ENCODE measurements at places on chromosomes 11 and 22.

DNA sequence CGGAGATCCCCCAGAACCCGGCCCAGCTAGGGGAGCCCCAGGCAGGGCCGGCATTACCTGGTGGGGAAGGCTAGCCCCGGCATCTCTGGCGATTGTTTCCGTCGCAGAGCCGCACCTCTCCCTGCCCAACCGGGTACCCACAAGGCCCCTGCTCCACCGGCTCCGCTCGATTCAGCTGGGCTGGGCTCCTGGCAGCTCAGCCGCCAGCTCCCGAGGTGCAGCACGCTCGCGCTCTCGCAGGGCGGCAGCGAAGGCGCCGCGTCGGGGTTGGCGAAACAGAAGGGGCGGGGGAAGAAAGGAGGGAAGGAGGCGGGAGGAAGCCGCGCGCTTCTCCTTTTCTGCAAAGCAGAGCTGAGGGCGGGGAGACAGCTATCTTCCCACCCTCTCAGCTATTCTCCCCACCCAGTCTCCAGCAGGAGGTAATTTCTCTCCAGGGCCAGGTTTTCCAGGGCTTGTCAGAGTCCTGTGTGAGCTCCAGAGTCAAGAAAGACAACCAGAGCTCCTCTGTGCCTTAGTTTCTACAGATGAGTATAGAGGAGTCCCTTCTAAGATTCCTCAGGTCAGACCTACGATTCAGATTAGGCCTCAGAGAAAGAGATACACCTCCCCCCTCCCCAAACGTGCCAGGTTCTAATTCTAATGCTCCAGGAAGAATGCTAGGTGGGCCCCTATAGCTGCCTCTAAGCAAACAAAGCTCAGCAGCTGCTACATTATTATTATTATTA is 62.0 kb downstream of the PAK1 start:
- DNase-seq = peak; percentile 92

GRCh38 chr22:29810216-29810615 is 27.9 kb downstream of the ASCC2 start:
- DNase-seq = no peak

GRCh38 chr22:49447837-49448236 is 379.8 kb downstream of the BRD1 start:
- no peak for DNase-seq

DNA sequence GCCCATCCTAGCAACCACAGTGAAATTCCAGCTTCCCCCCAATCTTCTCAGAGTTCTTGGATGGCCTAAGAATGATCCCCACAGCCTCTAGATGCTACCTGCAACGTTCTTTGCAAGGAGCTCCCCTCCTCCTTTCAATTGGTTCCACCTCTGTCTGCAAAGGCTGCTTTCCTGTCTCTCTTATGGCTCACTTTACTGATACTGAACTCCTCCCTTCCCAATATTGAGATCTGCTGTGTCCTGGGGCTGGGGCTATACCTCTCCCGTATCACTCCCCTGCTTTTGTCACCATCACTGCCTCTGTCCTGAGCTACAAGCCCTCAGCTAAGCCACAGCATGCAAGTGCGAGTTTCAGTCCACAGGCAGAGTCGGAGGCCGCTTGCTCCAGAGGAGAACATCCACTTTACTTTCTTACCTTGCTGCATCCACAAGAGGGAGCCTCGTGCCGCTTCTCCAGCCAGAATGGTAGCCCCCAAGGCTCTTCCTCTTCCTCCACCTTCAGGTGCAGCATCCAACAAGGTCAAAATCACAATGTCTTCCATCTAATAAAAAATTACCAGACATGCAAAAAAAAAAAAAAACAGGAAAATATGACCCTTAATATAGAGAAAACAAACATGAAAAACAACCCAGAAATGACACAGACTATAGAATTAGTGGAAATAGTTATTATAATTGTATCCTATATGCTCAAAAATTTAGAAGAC is 48.6 kb upstream of the TMEM45B start:
- DNase-seq = no peak

- DNase-seq = no peak
These were observed 59.0 kb downstream of the NCAPD3 start for GRCh38 chr11:134164490-134165370.

- DNase-seq = no peak
These were observed 13.6 kb upstream of the CD3E start for GRCh38 chr11:118290923-118291322.

- DNase-seq = no peak
These were observed 11.9 kb downstream of the SLC25A18 start for GRCh38 chr22:17575151-17575550.

GRCh38 chr22:20509344-20510047 is 2.1 kb downstream of the MED15 start:
- no peak for DNase-seq

DNA sequence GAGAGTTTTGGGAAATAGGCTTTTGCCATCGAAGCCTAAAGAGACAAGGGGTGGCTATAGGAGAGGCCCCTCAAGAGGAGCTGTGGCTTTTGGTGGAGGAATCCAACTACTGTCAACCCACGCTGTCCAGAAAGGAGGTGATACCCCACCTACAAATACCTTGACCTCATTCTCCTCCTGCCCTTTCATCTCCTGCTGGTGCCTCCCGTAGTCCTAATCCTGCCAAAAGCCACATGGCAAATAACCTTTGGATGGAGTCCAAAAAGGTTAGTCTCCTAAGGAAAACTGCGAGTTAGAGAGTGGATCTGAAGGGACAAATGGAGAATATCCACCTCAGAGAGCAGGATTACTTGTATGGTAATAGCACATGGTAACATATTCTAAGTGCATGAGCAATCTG is 112.7 kb downstream of the PDE3B start:
- no peak for DNase-seq

GRCh38 chr11:2460540-2461252 is 15.9 kb downstream of the KCNQ1 start:
- DNase-seq = no peak

- no peak for DNase-seq
These were observed 10.3 kb downstream of the CD5 start for GRCh38 chr11:61112575-61112974.

- no peak for DNase-seq
These were observed 255.1 kb downstream of the DCDC1 start for GRCh38 chr11:31114442-31114841.

DNA sequence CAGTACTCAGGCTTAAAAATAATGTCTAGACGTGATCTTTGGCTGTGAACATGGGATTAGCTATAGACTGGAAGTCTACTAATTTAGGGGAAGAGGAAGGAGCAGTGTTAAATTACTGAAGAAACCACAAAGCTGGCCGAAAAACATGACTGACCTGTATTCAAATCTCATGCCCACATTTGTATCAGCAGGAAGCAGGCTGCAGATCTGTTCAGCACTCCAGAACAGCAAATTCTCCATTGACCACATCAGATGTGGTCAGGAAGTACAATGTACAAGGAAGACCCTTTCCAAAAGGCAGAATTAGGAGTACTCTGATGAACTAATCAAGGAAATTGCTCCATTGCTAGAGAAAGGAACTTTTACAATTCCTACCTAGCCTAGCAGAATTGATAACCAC is 31.7 kb downstream of the DCDC1 start:
- DNase-seq = no peak

- no peak for DNase-seq
These were observed 20.2 kb downstream of the SPATA19 start for GRCh38 chr11:133825156-133825555.

DNA sequence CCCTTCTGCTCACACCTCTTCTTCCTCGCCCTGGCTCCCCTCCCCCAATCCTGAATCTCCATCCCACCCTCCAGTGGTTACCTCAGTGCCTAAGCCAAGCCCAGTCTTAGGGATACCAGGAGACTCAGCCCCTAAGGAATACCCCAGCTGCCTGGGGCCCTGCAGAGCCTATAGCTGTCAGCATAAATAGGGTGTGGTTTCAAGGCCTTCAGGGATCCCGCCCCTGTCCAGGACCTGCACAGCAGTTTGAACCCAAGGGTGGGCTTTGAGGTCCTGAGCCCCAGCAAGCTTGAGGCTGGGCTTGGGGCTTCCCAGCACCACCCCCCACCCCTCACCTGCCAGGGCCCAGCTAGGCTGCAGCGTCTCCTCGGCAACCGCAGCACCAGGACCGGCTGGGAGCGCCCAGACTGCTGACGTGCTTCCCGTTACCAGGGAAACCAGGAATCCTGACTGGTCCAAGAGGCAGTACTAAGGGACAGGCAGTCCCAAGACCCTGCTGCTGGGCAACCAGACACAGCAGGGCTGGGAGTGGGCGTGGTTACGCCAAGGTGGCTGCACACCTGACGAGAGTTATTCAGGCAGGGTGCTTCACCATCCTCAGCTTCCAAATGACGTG is 13.7 kb downstream of the APBB1 start:
- DNase-seq = no peak

DNA sequence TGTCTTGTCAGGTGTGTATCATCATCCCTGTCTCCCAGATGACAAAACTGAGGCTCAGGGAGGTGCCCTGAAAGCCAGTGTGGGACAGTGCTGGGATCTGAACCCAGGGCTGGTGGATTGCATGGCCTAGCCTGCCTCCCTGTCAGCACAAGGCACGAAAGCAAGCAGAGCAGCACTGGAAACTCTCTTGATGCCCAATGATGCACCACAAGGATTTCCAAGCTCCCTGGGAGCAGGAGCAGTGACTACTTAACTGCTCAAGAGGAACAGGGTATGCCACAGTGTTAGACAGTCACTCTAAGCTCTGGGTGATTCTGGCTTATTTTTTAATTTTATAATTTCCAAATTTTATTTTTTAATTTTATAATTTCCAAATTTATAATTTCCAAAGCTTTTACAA is 9.0 kb downstream of the ZC3H7B start:
- no peak for DNase-seq

- no peak for DNase-seq
These were observed 110.9 kb downstream of the KCNC1 start for GRCh38 chr11:17845431-17845881.

DNA sequence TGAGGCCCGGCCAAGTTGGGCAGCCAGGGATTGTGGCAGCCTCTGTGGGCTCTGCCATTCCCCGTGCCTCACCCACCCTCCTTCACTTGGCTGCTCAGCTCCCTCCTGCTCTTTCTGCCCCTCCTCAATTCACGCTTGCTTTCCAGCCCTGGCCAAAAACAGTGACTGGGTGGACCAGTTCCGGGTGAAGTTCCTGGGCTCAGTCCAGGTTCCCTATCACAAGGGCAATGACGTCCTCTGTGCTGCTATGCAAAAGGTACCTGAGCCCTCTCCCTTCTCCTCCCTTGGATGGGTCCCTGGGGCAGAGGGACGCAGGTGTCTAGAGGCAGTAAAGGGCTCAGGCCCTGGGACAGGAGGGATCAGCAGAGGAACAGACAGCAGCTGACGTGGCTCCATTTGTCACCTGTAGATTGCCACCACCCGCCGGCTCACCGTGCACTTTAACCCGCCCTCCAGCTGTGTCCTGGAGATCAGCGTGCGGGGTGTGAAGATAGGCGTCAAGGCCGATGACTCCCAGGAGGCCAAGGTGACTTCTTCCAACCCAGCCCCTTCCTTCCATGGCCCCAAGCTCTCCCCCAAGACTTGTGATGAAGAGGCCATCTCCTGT is 2.7 kb downstream of the FREY1 start:
- DNase-seq = no peak

DNA sequence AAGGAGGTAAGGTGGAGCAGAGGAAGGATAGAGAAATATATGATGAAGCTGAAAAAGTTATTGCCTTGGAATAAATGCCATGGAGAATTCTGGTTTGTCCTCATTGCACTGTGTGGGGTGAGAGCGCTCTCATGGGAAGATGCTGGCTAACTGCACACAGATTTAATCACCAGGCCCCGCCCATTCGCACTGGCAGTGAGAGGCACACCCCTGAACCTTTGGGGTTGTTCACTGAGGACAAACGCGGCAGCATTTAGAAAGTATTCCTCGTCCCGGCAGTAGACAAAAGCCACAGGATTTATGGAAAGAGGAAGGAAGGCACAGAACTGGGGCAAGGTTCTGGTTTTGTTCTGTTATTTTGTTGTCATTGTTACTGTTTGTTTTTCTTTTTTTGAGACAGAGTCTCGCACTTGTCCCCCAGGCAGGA is 70.2 kb downstream of the MED15 start:
- DNase-seq = no peak

DNA sequence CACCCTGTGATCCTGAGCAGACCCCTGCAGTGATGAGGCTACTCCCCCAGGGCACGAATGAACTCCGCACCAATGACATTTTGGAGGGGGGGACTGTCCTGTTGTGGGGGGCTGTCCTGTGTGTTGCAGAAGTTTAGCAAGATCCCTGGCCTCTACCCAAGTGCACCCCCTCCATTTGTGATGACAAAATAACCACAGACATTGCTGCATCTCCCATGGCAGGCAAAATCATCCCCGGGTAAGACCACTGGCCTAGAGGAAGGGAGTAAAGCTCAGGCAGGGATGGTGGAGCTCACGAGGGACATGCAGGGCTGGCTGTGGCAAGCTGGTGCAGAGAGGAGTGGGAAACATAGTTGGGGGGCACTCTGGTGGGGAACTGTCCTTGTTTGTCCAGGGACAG is 40.6 kb downstream of the NECTIN1 start:
- DNase-seq = no peak

GRCh38 chr22:37098976-37099591 is 10.4 kb downstream of the TMPRSS6 start:
- no peak for DNase-seq

DNA sequence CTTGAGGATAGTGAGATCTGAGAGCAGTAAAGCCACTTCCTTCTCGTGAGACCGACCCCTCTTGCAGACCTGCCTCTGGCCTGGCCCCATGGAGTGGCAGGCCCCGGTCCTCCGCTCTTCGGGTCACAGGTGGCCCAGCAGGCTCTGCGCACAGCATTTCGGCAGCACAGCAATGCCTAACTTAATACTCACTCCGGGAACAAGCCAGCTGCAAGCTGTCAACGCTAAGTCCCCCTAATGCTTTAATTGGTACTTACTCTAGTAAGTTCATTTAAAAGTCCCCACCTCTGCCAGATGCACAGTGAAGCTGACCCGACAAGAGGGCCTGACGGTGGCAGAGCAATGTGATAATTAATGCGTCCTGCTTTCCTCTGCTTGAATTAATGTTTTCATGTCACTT is 349.3 kb upstream of the B3GAT1 start:
- DNase-seq = no peak

GRCh38 chr11:19738124-19738523 is 25.5 kb downstream of the NAV2 start:
- no peak for DNase-seq

DNA sequence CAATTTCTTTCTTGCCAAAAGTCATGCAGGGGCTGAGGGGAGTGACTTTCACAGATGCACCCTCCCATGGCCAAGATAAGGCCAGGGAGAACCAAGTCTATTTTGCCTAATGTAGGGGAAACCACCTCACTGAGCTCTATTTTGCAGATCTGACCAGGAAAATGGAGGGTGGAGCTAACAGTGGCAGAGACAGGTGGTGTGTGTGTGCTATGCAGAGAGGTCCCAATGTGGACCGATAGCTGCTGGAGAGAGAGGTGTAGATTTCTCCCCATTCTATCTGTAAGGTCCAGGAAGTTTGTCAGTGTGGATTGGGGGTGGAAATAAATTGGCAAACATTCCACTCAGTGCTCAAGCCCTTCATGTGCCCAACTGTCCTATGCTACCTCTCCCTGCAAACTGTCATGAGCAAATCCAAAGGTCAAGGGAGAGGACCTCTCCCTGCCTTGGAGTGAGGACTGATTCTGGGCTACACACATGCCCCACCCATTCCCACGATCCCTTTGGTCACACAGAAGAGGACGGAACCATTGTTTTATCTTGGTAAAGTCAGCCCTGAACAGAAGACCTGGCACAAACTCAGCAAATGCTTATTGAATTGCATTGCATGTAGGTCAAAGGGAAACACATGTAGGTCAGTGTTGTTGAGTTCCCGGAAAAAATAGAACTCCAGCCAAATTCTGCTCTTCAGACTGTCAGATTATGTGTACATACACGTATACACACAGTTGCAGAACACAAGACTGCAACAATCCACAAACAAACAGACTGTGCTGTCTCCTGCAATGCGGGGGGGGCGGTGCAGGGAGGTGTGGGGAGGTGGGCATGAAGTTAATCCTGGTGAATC is 65.9 kb downstream of the C11orf58 start:
- DNase-seq = peak; percentile 31

- no peak for DNase-seq
These were observed 5.8 kb downstream of the RNF214 start for GRCh38 chr11:117238221-117238620.

Data from left lung (tissue), 14 donors.